Activated naive CD8-positive, alpha-beta T cell treated with anti-CD3 and anti-CD28 coated beads, Interleukin-2, amount 10 ng/mL, durations not matched to agents 7 days and 5 days (primary cell): ENCODE measurements at places on chromosomes 2 and 18. TPM values are rescaled to one million over a fixed set of nuclear protein-coding genes. Genes with fewer than 3 reads are reported as not detected.

The IL18RAP gene
- total RNA-seq, result 16.8 TPM

DNA sequence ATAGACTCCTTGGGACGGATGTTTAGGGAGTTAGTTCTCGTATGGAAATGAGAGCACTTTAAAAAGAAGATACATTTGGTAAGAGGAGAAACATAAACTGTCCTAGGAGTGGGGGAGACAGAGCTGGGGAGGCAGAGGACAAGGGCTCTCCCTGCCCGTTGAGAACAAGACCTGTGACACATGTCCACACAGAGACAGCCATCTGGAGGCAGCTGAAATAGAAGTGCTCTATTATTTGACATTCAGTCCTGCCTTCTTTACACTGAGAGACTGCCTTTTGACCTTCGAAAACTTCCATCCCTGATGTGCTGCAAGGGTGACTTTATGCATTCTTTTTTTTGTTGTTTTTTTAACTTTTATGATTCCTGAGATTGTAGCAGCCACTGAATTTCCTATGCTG lies 150.1 kb downstream of the UXS1 start:
- no peak overlapping the region for H3K4me3 ChIP-seq
- H3K36me3 ChIP-seq, result no peaks in the 10 kb centered on the region
- H3K27ac ChIP-seq, result no peak overlapping the region

DNA sequence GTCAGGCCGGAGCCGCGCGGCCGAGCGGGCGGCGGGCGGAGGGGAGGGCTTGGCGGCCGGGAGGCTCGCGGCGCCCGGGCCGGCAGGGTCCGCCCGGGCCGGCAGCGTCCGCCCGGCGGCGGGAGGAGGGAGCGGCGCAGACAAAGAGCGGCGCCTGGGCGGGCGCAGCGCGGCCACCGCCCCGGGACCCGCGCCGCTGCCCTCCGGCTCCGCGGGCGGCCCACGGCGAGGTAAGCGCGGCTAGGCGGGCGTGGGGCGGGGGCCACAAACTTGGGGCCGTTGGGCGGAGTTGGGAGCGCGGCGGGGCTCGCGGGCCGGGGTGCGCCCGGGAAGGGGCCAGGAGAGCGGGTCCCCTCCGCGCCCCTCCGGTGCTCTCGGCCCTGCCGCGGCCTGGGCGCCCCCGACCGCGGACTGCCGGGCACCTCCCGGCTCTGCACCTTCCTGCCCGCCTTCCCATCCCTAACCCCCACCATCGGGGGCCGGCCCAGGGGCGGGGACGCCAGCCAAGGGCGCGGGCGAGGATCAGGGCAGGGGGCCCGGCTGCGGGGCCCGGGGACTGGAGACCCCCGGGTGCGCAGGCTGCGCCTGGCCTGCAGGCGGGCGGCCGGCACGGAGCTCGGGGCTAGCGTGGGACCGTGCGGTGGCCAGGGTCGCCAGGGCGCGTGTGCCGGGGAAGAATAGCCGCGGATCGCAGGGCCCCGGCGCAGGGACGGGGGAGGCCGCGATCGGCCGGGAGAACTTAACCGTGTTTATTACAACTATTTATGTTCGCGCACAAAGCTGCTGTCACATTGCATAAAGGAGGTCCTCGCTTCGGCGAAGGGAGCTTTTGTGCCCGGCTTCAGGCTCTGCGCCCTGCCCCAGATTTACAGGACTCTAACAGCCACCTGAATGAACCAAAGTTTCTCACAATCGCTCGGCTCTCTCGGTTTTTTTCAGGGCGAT lies at the start of gene NCK2:
NCK2 (plus strand) TSS at position 4 of the 945 bp plus-strand sequence. CDS start 110,152 bp downstream, outside the sequence.
- peaks cover 24% of the 10 kb centered on the region for H3K36me3 ChIP-seq
- DNase-seq, result peak; percentile 64
- H3K4me3 ChIP-seq, result peak within 1 kb of the TSS; percentile 93
- H3K27me3 ChIP-seq, result no peaks in the 10 kb centered on the region
- peaks cover 63% of the 10 kb centered on the region for H3K4me1 ChIP-seq

- H3K36me3 ChIP-seq, result no peaks in the 10 kb centered on the region
- peak; percentile 63 for DNase-seq
- peaks cover 47% of the 10 kb centered on the region for H3K27me3 ChIP-seq
- H3K4me3 ChIP-seq, result no peak overlapping the region
- H3K4me1 ChIP-seq, result peaks cover 3% of the 10 kb centered on the region
- H3K27ac ChIP-seq, result no peak overlapping the region
These were observed 43.9 kb upstream of the RAB11FIP5 start for GRCh38 chr2:73156539-73157124.

DNA sequence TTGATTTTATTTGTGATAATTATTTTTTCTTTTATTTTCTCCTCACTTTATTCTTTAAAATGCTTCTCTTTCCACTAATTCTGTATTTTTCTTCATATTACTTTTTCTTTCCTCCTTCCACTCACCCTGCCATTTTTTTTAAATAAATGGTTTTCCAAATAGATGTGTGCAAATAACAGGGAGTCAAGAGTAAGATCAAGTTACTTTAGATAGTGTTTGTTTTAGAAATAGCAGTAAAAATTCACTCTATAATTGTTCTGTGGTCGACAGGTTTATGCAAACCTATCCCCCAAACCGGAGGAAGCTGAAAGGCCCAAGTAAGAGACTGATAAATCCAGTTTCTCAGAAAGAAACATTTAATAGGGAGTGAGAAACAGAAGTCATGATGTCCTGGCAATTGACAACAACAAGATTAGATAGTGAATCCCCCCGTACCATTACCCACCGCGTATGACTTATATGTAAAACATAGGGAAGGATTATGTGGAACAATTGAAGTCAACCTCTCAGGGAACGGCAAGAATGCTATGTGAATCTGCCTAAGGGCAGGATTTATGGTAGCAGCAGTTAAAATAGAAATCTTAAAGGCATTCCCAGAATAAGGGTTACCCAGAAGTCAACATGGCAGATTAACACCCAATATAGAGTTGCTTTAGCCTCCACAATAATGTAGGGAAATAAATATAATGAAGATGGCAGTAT lies 75.5 kb downstream of the KYNU start:
- no peak for DNase-seq
- H3K4me3 ChIP-seq, result no peak overlapping the region
- no peaks in the 10 kb centered on the region for H3K4me1 ChIP-seq
- peaks cover 7% of the 10 kb centered on the region for H3K27me3 ChIP-seq

DNA sequence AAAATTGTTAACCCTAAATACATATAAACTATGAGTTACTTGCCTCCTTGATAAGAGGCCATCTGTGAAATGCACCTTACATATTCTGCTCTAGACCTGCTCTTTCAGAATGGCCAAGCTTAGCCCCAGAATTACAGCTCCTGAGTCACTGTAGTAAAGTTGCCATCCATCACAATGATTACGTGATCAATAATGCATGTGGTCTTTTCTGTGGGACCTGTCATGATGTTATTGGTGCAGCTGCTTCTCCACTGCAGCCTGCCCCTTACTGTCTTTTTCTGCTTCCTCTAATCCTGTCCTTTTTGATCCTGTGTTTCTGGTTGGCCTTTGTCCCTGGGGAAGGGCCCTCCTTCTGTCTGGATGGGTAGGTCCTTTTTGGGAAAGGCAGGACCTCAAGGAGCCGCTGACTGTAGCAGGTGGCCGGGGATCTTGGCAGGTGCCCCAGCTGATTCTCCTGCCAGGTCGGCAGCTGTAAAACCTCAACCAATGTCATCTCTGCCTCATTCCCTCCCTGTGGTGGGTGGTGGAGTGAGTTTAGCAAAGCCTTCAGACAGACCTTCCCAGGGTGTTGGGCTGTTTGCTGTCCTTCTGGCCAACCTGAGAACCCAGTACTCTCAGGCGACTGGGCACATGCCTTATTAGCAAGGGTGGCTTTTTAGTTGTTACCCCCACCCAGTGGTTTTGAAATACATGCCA lies 126.2 kb upstream of the EML6 start:
- H3K4me3 ChIP-seq, result peak overlapping the region; percentile 78
- peaks cover 44% of the 10 kb centered on the region for H3K36me3 ChIP-seq
- DNase-seq, result peak; percentile 46
- H3K27ac ChIP-seq, result peak overlapping the region; percentile 97

GRCh38 chr2:195410074-195410671 lies 246.9 kb upstream of the SLC39A10 start:
- peaks cover 8% of the 10 kb centered on the region for H3K36me3 ChIP-seq
- no peaks in the 10 kb centered on the region for H3K27me3 ChIP-seq
- DNase-seq, result no peak
- H3K27ac ChIP-seq, result no peak overlapping the region

The HOXD13 gene
- total RNA-seq, result not detected

GRCh38 chr2:174334278-174334715 lies 457 bp upstream of the SP9 start:
- H3K4me3 ChIP-seq, result peak overlapping the region; percentile 56
- DNase-seq, result no peak
- H3K36me3 ChIP-seq, result no peaks in the 10 kb centered on the region
- H3K4me1 ChIP-seq, result peaks cover 30% of the 10 kb centered on the region
- H3K27me3 ChIP-seq, result peaks cover 77% of the 10 kb centered on the region
- H3K27ac ChIP-seq, result no peak overlapping the region

The GBX2 gene
- not detected for total RNA-seq

The DSG4 gene
- not detected for total RNA-seq

DNA sequence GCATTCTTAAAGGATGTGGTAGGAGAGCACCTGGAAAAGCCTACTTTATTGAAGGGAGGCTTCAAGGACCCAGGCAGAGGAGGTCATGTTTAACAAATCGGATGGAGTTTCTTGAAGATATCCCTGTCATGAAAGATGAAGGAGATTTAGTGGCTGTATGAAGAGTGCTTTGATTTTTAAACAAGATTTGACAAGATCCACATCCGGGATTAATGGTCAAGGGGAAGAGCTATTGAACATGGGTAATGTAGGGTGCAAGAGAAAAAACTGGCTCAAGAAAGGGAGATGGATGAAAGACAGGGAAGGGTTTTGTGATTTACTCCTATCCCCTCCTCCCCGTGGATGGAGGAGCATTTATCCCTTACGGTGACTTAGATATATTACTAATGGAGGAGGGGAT lies 113.1 kb upstream of the OSR1 start:
- DNase-seq, result no peak
- H3K4me3 ChIP-seq, result no peak overlapping the region
- peaks cover 11% of the 10 kb centered on the region for H3K4me1 ChIP-seq
- H3K27me3 ChIP-seq, result peaks cover 40% of the 10 kb centered on the region
- no peaks in the 10 kb centered on the region for H3K36me3 ChIP-seq

- no peak overlapping the region for H3K4me3 ChIP-seq
- DNase-seq, result no peak
- no peak overlapping the region for H3K27ac ChIP-seq
These were observed 7.2 kb downstream of the BMP10 start for GRCh38 chr2:68863996-68864395.

DNA sequence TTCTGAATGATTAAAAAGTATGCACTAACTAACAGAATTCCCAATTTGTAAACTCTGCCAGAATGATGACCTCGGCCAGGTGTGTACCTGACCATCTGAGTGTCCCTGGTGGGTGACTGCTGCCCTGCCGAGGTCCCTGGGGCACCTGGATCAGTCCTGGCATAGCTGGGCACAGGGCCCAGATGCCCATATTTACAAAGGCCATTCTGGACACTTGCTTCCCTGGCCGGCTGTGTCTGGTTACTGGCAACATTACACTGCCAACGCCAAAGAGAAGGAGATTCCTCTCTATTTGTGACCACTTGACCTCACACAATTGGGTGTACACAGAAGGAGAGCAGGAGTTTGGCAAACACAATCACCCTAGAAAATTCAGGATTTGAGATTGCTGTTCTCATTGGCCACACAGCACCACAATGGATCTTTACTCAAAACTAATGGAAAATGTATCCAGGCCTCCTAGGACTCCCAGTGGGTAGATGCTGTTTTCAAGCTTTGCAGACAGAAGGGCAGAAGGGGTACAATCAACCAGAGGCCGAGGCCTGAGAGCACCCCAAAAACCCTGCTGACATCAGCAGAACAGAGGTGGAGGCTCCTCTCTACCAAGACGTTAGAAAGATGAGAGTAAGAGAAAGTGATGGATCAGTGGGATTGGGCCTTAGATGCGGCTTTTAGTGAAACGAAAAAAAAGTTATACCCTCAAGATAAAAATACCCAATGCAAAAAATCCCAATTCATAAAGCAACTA lies 58.3 kb upstream of the PXDN start:
- peaks cover 2% of the 10 kb centered on the region for H3K27me3 ChIP-seq
- no peaks in the 10 kb centered on the region for H3K36me3 ChIP-seq
- peaks cover 4% of the 10 kb centered on the region for H3K4me1 ChIP-seq
- no peak for DNase-seq
- H3K4me3 ChIP-seq, result no peak overlapping the region

The DSC3 gene
- total RNA-seq, result not detected

The PSTPIP2 gene
- total RNA-seq, result 12.9 TPM

DNA sequence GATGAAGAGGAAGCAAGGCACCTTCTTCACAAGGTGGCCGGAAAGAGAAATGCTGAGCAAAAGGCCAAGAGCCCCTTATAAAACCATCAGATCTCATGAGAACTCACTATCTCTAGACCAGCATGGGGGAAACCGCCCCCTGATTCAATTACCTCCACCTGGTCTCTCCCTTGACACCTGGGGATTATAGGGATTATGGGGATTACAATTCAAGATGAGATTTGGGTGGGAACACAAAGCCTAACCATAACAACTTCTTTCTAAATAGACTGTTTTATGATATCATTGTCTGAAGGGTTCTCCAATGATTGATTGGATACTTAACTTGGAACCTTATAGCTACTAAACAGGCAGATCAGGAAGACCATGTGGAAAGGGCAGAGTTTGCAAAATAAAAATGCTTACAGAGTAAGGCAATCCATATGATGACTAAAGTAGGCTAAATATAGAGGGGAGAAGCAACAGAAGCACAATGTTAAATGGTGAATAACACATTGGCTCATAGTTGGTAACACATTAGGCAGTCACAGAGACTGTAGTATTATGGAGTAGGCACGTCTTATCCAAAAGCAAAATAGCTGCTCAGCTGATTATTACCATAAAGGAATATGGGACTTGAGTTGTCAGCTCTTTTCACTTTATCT lies 179.0 kb downstream of the BARD1 start:
- DNase-seq, result no peak
- no peaks in the 10 kb centered on the region for H3K27me3 ChIP-seq
- no peaks in the 10 kb centered on the region for H3K36me3 ChIP-seq
- H3K27ac ChIP-seq, result no peak overlapping the region
- H3K4me1 ChIP-seq, result no peaks in the 10 kb centered on the region
- no peak overlapping the region for H3K4me3 ChIP-seq

GRCh38 chr18:74598350-74599001 lies 806 bp downstream of the ZNF407 start:
- peak overlapping the region; percentile 92 for H3K27ac ChIP-seq
- peaks cover 32% of the 10 kb centered on the region for H3K36me3 ChIP-seq
- H3K27me3 ChIP-seq, result no peaks in the 10 kb centered on the region
- H3K4me3 ChIP-seq, result peak overlapping the region; percentile 92
- peaks cover 34% of the 10 kb centered on the region for H3K4me1 ChIP-seq
- DNase-seq, result peak; percentile 79

The ALK gene
- total RNA-seq, result not detected

DNA sequence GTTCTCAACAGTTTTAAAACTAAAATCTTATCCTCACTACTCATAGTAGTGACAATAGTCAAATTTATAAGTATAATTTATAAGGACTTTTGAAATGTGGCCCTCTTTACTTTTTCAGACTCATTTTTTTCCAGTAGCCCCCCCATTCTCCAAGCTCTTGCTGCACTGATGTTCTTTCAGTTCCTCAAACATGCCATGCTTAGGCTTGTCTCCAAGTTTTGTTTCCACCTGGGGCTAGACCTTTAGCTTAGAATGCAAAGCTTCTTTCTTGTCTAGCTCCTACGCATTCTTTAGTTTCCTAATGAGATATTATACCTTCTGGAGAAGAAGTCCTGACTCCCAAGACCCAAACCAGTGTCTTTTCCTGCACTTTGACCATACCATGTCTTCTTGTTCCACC lies 222.6 kb downstream of the NOL4 start:
- H3K27ac ChIP-seq, result no peak overlapping the region
- DNase-seq, result no peak
- H3K36me3 ChIP-seq, result no peaks in the 10 kb centered on the region
- no peaks in the 10 kb centered on the region for H3K4me1 ChIP-seq
- H3K4me3 ChIP-seq, result no peak overlapping the region
